ENCODE measurements at places on chromosomes 2 and 18.

GRCh38 chr2:234676783-234677450 lies 180.0 kb upstream of the ARL4C start:
- no peak for DNase-seq

DNA sequence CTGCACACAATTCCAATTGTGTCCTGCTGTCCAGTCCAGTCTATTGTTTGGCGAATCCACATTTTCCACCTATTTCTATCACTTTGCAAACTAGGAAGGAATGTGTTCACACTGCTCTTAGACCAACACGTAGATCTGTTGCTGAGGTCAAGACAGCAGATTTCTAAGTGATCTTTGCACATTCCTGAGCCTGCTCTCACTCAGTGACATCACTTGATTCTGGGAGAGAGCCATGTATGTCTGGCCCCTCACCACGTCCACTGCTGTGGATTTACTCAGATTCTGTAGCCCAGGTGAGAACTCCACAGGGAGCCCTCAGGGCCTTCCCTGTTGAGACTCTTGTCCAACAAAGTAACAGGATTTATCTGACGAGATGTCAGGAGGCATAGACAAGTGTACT lies 317.2 kb downstream of the TSN start:
- DNase-seq: peak; percentile 28

DNA sequence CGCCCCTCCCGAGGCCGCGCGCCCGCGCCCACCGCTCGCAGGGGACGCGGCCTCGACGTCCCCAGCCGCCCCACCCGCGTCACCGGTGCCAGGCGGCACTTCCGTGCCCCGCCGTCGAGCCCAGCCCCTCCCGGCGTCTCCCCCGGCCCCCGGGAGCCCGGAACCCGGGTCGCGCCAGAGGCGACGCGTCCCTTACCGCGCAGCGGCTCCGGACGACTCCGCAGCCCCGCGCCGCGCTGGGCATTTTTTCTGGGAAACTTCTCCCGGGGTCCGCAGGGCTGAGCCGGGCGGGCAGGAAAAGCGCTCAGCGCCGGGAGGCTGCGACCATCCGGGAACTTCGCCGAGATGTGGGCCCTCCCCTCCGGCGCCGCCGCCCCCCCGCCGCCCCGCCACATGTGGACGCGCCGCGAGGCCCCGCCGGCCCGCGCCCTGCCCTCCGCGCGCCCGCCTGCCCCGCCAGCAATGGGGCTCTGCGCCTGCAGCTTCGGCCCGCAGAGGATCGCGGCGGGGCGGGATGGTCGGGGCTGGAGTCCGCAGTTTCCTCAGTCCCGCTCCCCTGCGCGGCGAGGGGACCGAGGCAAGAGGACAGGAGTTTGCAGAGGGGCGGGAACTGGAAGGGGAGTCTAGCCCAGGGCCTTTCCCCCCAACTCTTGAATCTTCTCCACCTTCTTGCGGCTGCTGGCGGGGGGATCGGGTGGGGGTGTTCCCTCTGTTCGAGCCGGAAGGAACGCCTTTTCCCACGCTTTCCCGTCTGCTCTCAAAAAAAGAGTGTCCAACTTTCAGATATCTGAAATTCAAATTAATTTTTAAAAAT lies 81.5 kb downstream of the CHRNA1 start:
- peak; percentile 77 for DNase-seq

GRCh38 chr18:79248495-79249060 lies 147.2 kb upstream of the NFATC1 start:
- peak; percentile 4 for DNase-seq

DNA sequence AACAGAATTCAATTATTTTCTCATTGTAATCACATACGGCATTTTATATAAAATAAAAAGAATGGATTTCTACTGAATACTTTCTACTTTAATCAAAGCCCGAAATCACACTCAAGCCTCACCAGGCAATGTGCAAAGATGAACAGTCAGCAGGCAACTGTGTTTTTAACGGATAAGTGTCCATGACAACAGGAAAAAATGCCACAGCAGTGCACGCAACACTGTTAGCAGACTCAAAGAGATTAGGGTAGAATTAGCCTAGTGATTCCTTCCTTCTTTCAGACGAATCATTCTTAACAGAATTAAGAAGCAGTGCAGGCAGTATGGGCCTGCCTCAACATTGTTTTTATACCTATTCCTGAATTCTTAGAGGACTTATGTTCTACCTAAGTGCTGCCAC lies 135.6 kb downstream of the CDH2 start:
- DNase-seq: peak; percentile 55

DNA sequence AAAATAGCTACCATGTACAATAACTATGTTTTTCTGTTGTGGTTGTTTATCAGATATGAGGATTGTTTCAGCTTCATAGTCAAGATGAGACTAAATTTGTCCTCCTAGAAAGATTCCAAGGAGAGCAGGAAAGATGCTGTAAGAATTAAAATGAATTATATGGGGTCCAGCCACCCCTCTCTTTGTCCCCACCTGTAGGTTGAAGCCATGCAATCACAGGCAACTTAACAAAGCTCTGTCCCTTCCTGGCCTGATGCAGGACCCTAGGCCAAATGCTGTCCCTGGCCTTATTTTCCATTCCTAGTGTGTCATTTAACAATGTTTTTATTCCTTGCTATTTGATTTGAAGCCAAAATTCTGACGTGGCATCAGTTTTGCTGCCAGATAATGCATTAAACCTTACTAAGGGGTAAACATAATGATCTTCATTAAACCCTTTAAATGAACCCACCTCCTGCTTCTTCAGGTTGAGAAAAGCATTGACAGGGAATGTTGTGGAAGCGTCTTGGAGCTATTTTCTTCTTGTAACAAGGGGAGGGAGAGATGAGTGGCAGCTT lies 240.9 kb upstream of the ZNF521 start:
- DNase-seq: no peak

DNA sequence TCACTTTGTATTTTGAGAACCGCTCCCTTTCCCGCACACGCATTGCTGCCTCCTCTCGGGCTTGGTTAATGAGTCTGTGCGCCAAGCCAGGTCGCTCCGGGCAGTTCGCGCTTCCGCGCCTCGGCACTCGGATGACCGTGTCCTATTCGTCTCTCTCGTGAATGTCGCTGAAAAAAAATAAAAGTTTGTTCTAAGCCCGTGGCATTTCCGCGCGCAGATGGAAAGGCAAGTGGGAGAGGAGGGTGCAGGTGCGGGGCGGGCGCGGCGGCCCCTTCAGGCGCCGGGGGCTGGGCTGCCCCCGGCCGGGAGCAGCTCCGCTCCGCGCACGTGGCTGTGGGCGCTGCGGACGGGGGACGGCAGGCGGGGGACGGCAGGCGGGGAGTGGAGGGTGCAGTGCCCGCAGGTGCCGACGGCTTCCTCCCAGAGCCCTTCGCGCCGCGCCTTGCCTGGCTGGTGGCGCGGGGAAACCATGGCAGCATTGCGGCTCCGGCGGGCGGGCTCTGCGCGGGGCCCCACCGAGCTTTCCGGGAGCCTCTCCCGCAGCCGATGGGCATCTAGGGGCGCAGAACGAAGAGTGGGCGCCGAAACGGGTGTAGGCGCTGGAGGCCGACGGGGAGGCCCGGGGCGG lies 159.6 kb upstream of the SIX2 start:
- peak; percentile 58 for DNase-seq

DNA sequence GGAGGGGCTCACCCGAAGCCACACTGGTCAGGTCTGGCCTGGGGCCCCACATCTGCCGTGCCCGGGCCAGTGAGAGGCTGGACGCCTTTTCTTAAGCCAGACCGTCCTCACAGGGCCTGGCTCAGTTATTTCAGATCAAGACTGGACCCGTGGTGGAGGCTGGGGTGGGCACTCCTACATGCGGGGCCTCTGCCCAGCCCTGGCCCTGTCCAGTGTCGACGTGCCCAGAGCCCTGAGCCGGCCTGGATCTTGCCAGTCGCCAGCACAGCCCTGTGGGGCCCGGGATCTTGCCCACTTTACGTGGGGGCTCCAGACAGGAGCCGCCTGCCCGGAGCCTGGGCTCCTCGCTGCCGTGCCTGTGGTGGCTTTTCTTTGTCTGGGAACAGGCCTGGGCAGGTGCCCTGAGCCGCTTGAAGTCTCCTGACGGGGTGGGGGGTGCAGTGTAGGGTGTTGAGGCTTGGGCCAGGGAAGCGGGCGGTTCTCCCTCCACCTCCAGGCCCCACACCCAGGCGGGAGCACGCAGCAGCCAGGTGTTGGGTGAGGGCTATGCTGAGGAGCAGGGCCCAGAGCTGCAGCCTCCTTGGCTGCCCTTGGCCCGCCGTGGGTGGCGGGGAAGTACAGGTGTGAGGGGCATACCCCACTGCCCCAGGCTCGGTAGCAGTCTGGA lies 6.0 kb downstream of the GPC1 start:
- no peak for DNase-seq

- no peak for DNase-seq
These were observed 39.0 kb downstream of the HS1BP3 start for GRCh38 chr2:20611844-20612356.

DNA sequence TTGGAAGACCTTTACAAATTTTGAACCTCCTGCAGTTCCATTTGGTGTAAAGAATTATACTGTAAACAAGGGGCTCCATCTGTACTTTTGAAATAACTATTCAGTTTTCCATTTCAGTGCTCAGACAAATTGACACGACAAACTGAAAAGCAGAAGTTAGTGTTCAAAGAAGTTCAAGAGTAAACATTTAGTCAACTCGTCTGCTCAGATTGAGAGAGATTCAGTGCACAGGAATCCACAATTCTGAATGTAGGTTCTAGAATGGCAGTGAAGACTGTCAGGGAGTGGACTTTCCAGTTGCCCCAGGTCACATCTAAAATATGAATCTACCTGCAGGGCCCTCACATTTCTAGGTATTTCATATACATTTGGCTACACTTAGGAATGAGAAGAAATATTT lies 322.3 kb upstream of the TCF4 start:
- no peak for DNase-seq

DNA sequence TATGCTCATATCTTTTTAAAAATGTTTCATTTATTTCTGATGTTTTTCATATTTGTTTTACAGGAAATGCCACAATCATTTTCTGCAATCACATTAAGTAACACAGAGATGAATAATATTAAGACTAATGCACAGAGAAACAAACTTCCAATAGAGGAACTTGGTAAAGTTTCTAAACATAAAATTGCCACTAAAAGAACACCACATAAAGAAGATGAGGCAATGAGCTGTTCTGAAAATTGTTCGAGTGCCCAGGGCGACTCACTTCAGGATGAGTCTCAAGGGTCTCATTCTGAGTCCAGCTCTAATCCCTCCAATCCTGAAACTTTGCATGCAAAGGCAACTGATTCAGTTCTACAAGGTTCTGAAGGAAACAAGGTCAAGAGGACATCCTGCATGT lies 70.4 kb downstream of the APLF start:
- no peak for DNase-seq

DNA sequence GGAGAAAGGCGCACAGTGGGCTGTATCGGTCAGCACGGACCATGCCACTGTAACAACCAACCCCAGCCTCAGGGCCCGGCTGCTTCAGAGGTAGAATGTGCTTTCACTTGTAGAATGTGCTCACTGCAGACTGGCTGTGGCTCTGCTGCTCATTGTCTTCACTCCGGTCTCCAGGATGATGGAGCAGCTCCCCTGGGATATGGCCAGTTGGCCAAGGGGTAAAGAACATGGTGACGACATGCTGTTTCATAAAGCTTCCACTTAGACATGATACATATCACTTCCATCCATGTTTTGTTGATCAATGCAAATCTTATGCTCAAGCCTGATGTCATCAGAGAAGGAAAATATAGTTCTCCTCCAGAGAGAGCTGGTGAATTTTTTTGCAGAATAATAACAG lies 127.7 kb downstream of the SMAD2 start:
- no peak for DNase-seq

GRCh38 chr2:62774555-62775366 lies 69.2 kb downstream of the EHBP1 start:
- peak; percentile 47 for DNase-seq

- DNase-seq: no peak
These were observed 294.5 kb upstream of the FBXO11 start for GRCh38 chr2:48200620-48201293.

DNA sequence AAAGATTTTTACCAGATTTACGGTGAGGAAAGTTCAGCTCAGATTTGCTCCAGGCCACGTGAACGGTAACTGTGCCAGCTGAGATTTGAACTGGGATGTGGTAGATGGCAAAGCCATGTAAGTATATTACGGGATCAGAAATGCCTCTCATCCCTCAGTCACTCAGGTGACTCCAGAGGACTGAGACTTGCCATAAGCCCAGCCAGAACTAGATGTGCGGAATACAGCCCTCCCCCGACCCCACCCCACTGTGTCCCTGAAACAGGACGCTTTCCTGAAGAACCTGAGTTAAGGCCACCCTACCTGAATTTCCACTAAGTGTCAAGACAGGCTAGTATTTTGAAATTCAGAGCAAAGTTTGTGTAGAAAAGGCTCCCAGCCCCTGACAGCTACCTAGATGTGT lies 1.3 kb upstream of the FHL2 start:
- DNase-seq: no peak

- DNase-seq: no peak
These were observed 239.5 kb downstream of the MYCN start for GRCh38 chr2:16179701-16180416.

DNA sequence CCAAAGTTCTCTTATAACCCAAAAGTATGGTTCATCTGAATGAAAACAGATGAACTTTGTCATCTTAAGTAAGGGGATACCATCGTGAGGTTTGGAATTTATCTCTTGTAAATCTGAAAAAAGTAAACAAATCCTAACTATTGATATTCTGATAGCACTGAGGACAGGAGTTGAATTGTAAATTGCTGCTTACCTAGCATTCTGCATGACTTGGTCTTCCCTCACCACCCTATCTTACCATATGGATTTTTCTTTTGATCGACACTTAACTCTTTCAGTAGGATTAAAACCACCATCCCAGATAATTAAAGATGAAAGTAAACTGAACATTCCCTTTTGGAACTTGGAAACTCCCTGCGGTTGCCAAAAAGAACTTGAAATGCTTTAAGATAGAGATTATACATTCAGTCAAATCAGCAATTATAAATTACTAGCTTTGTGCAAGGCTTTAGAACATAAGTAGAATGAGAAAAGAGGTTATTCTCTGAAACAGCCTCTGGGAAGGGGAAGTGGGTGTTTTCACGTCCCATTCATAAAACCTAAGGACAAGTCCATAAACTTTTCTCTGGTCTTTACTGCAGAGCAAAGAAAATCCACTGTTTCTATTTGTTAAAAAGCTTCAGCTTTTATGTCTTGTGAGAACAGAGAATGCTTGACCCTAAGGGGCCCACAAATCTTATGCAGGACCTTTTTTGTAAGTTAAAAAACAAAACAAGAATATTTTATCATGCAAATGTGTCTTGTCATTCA lies 49.7 kb upstream of the ZNF397 start:
- DNase-seq: no peak

DNA sequence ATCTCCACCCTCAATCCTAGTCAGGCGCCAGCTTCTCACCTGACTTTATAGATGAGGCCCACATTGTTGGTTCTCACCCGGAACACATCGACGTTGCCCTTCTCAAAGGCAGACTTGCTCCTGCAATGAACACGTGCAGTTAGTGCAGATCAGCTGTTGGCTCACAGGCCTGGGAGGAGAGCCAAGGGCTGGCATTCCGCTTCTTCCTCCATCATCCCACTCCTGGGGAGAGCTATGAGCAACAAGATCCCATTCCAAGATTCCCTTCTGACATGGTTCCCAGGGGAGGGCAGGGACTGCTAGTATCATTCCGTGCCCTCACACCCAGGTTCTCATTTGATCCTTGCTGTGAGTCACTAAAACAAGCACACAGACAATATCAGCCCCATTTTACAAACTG lies 15.1 kb downstream of the LOXHD1 start:
- DNase-seq: peak; percentile 29

Measured in Daoy (cell line).